ENCODE measurements at places on chromosomes 3 and 15.

- no peak for DNase-seq
Measured at GRCh38 chr15:45167631-45168205, 20.0 kb downstream of the SHF start.

DNA sequence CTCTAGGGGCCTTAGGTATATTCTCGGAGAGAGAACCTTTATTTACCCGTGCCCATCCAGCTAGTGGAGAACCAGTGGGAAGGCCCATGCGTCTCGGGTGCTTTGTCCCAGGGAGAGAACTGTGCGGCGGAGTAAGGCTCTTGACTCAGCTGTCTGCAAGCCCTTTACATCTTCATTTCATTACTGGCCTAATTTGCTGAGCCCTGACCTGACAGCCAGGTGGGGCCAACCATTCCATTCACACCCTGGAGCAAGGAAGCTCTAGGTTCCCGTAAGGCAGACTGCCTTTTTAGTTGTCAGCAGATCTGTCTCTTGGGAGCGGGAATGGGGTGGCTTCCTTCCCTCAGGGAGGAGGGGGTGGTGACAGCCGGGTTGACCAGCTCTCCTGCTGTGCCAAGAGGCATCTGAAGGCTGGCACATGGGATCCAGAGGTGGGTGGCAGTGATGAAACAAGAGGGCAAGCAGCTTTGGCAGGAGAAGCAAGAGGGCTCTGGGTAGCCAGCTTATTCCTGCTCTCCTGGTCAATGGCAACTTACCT, 36.4 kb downstream of the SV2B start:
- no peak for DNase-seq

DNA sequence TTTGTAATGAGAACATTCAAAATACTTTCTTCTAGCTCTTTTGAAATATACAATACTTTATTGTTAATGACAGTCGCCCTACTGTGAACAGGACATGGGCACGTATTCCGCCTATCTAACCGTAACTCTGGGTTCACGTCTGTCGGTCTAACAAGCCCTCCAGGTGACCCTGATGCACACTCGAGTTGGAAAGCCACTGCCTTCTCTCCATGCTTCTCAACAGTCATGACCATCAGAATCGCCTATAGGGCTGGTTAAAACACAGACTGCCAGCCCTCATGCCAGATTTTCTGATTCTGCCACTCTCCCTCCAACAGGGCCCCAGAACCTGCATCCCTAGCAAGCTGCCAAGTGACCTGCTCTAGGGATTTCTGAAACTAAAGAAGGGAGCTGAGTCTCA, 140.2 kb downstream of the FOXP1 start:
- DNase-seq = no peak

- no peak for DNase-seq
Measured at GRCh38 chr15:99127773-99128172, 22.9 kb downstream of the SYNM start.

DNA sequence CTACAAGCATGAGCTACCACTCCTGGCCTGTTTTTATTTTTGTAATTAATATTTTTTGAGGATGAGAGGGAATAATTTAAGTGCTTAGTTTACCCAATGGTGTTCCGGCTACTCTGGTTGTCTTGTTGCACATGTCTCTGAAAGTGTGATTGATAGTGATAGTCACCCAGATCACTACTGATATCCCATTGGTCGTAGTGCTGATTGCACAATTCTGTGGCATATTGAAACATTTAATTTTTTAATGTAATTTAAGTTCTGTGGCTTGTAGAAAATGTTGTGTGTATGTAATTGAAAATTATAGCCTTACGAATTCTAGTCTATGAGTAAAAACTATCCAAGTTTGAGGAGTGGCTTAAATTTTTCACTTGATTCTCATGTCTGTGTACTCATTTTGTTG, 11.9 kb downstream of the ARIH2 start:
- DNase-seq = no peak

GRCh38 chr15:68672781-68673205, 94.0 kb downstream of the CORO2B start:
- DNase-seq = peak; percentile 54

GRCh38 chr3:39453134-39453533, 14.3 kb upstream of the MOBP start:
- DNase-seq = no peak

DNA sequence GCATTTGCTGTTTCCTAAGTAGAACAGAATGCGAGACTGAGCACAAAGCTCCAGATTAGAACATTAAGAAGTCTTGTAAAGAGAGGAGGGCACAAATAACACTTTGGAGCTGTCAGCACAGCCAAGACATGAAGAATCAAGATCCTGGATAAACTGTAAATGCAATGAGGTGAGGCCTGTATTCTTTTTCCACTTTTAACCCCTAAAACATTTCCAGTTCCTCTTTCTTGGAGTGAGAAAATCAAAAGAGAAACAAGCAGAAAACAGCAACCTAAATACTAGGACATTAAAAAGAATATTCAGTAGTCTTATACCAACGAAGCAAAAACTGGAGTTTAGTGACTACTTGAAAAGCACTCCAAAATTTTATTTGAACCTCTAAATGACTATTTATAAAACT, 204.3 kb downstream of the ZBTB20 start:
- no peak for DNase-seq

GRCh38 chr3:158573714-158574113, 2.7 kb downstream of the MLF1 start:
- DNase-seq = no peak

DNA sequence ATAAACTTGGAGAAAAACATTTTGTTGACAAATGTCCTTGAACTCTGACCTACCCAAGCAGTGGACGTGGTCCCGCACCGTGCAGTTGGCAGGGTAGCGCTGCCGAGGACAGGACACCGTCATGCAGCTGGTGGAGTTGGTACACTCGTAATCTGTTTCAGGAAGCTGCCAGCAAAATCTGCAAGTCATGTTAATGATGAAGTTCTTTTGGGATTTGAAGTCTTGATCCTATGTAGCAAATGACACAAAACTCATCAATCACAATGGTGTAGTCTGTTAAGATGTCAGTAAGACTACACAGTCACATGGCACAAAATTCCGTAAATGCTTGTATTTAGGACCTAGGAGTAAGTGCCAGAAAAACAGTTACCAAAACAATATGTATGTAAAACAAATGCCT, 5.5 kb downstream of the TM2D3 start:
- no peak for DNase-seq

- DNase-seq = no peak
Measured at GRCh38 chr3:177244606-177245005, 47.3 kb upstream of the TBL1XR1 start.

GRCh38 chr3:125121246-125122010, 65.6 kb upstream of the HEG1 start:
- DNase-seq = no peak

DNA sequence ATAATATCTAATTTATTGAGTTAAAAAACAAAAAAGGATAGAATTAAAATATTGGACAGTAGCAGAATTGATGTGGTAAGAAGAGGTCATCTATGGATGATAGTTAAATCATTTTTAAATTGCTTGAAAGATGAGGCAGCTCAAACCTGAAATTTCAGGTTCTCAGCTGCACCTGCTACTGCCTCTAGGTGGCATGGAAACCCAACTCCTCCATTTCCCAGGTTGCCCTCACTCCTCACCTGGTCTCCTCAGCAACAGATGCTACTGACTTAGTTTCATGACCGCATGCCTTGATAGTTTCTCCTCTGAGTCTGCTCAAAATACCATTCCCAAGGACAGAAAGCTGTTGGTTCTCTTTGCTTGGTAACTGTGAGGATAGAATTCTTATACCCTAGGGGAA, 148.1 kb downstream of the ABHD5 start:
- no peak for DNase-seq

DNA sequence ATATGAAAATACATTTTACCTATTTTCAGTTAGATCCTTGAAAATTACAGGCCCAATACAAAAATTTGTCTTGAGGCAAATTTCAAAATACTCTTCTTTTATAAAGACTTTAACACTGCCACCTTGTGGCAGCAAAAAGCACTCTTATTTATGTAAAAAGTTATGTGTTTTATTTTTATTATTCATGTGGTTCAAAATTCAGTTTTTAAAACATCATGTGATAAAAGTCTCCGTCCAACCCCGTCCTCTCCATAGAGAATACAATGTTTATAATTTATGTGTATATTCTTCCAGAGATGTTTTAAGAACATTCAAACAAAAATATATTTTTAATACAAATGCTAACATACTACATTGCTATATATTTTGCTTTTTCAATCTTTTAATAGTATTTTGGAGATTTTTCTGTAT, 36.9 kb upstream of the TRIM59 start:
- DNase-seq = no peak

GRCh38 chr3:187833799-187834578, 88.7 kb upstream of the BCL6 start:
- DNase-seq = no peak

- DNase-seq = no peak
Measured at GRCh38 chr15:39777496-39777895, 5.1 kb downstream of the FSIP1 start.

DNA sequence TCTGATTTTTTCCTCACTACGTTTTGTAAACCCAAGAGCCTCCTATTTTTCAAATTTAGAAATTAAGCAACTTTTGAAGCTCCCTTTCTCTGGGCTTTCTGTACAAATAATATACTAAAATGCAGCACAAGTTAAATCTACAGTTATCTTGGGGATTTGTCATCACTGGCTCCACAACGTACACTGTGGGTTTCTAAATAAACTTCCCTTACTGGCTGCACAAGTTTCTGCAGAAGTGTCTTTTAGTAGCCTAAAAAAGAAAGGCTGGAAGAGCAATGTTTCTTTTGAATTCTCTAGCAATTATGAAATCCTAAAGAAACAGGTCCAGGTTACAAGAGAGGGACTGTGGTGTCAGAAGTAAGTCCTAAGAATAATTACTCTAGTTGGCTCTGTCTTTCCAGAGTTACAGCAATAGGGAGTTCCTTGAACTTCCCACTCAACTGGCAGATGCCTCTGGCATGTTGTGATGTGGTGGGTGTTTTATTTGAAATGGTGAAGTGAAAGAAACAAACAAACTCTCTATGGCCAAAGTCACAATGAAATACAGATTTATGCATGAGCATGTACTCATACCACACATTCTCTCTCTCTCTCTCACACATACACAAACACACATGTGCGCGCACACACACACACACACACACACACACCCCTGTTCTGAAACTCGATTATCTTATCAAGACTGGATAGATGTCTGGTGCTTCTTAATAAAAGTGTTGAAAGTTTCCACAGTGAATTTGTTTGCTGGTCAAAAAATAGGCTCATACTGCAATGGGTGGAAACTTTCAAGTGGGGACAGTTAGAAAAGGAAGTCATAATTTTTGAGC, 198.2 kb downstream of the SSR3 start:
- peak; percentile 25 for DNase-seq

DNA sequence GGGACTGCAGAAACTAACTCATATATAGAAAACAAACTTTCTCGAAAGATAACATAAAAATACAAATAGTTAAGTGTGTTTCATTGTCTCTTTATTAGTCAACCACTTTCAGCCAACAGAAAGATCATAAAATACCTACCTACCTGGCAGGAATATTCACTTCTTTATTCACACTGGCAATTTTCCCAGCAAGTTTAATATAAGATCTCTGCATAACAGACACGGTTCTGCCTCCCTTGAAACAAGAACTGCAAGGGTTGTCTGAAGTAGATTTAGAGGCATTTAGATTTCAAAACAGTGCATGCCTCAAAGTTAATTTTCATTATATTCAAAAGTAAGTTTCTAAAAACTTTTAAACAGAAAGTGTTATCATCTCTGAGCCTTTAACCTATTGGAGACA, 7.1 kb downstream of the NPTN start:
- DNase-seq = no peak

DNA sequence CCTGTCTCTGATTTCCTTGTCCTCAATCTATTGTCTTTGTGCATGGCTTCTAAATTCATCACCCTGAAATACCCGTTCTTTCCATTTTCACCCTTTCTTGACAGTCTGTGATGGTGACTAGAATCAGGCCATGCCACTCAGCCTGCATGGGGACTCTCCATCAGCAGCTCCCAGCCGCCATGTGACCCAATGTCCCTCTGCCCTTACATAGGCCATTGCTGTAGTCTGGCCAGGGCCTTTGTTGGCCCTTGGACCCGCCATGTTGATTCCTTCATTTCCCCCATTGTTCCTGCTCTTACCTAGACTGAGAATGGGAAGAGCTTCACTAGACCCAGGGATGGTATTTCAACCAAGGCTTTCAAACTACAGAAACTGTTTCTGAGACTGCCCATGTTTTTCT, 45.8 kb downstream of the SPSB4 start:
- no peak for DNase-seq
